A549 (cell line): ENCODE measurements at places on chromosomes 12 and 14.

DNA sequence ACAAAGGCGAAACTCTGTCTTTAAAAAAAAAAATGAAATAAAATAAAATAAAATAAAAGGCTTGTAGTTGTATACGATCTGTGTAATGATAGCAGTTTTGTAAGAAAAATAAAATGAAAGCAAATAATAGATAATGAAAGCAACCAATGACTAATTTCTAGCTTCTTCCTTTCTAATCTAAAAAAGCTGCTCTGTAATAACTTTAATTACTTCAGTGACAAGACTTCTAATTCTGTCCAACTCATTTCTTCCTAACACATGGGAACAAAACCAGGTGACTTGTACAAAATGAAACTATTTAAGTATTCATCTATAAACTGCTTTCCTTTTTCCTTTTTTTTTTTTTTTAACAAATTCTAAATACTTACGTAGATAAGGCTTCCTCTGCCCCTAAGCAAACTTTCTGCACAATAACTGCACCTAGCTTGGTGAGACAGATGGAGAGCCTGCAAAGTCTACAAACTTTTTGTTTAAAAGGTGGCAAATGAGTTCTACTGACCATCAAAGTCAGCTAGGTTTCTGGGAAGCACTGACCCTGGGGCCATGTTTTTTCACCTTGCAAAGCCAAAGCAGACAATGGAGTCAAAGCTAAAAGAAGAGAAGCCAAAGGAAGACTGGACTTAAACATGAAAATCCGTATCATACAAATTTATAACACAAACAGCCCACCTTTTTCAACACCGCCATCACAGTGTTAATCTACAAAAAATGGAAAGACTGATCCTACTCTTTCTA lies 28.2 kb downstream of the DENND5B start:
- no peak for DNase-seq

GRCh38 chr14:35261774-35262173 lies 30.4 kb upstream of the PSMA6 start:
- no peak for DNase-seq

DNA sequence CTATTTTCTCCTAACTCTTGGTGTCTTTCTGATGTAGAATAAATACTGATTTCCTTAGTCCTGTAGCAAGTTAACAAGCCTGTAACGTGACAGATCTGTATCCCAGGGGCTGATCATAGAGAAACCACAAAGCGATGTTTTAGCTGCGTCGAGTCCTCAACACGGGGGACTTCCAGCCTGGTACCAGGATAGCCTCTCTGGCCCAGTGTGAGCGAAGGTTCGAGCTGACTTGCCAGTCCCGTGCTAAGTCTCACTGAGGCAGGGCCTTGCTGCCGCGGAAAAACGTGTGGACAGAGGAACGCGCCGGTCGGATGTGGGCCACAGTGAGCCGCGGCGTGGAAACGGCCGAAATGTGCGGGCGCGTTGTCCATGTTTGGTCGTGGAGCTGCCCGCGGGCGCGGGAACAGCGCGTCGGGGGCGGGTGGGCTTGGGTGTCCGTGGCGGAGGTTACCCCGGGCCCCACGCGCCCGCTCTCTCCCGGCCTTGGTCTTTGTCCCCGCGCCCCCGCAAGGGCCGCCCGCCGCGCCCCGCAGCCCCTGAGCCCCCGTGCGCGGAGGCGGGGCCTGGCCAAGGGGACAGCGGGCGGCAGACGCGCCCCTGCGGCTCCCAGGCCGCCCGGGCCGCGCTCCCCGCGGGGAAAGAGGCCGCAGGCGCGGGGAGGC lies 531 bp upstream of the EML1 start:
- peak; percentile 16 for DNase-seq

DNA sequence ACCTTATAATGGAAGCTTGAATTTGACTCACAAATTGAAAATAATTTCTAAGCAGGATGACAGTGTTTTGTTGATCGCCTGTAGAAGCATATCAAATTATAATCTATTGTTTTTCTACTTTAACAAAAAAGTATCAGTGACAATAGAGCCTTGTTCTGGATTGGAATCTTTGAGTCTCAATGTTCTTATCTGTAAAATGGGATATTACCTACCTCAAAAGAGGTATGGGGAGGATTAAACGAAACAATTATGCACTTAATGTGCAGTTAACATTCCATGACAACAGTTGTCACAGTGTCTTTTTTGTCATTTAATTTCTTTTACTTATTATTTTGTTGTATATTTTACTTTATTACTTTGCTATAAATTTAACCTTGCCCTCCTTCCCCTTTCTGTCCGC lies 1.1 kb downstream of the RTRAF start:
- DNase-seq: no peak

GRCh38 chr12:92493816-92494215 lies 209.0 kb upstream of the PLEKHG7 start:
- no peak for DNase-seq

- DNase-seq: no peak
Measured at GRCh38 chr14:100535287-100536120, 51.7 kb downstream of the BEGAIN start.

DNA sequence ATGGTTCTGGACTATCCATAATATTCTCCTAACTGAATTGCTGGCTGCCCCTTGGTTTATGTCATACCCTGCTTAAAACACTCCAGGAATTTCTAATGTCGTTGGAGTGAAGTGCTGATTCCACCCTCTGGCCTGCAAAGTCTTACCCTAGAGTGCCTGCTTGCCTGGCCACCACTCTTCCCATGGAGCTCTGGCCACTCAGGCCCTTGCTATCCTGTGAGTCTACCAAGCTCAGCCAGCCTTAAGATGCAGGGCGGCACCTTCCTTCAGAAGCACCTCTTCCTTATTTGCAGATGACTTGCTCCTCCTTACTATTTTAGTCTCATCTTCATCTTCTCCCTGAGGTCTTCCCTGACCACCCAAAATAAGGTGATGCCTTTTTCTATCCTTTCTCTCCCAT lies 35.3 kb downstream of the SLC6A15 start:
- no peak for DNase-seq

DNA sequence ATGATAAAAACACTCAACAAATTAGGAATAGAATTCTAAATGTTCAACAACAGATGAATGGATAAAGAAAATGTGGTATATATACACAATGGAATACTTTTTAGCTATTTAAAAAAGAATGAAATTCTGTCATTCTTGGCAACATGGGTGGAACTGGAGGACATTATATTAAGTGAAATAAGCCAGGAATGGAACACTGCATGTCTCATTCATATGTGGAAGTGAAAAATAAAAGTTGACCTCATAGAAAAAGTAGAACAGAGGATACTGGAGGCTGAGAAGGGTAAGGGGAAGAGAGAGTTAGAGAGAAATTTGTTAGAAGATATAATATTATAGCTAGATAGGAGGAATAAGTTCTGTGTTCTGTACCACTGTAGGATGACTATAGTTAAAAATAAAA lies 35.8 kb upstream of the ZFP36L1 start:
- DNase-seq: no peak

DNA sequence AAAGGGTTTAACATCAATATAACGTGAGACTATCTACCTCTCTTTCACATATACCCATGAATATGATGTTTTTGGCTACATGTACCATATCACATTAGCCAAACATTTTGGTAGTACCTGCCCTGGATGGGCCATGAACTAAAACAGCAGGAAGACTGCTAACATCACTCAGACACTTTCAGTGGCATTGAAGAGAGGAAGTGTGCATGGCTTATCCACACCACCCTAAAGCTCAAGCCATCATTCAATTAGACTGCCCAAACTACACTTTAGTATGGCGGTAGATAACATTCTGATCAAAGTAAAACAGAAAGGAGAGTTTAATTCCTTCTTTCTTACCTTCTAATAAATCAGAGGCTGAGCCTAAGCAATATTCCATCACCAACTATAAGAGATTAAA lies 103.0 kb downstream of the PEBP1 start:
- DNase-seq: no peak

DNA sequence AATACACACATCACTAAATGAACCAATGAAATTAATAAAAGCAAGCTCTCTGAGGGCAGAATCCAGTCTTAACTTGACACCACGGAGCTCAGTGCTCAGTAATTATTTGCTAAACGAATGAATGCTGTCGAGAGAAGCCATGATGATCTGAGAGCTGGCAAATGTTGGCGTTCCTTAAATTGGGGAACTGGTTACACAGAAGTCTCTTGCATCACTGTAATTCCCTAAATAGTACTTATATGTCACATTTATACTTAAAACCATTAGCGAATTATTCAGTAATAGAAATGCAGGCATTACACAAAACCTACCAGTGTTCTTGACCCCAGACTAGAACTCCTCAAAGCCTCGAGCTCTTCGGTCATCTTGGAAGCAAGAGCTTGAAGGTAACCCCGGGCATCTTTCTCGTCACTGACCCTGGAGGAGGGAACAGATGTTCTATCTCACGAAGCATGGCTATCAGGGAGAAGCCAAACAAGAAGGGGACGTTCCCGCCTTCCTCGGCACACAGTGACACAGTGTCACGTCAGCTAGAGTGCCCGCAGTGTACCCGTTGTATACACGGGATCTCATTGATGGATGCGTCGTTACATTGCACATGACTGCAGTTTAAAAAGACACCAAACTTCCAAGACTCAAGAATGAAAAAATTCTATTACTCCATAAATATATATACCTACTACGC lies 43.6 kb downstream of the AMN start:
- no peak for DNase-seq

- DNase-seq: no peak
Measured at GRCh38 chr12:4703676-4704075, 16.5 kb upstream of the GALNT8 start.

DNA sequence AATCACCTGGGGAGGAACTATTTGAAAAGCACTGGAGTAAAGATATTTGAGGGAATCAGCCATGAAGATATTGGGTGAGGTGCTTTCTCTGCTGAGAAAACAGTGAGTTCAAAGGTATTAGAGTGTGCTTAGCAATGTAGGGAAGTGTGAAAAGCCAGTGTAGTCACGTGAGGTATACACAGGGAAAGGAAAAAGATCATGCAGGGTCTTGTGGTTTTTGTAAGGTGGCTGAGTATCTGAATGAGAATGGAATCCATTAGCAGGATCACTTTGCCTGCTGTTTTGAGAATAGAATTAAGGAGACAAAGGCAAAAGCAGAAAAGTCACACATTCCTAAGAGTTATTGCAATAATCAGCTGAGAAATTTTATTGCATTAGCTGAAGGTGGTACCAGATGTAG lies 193.0 kb downstream of the PIK3C2G start:
- DNase-seq: no peak

DNA sequence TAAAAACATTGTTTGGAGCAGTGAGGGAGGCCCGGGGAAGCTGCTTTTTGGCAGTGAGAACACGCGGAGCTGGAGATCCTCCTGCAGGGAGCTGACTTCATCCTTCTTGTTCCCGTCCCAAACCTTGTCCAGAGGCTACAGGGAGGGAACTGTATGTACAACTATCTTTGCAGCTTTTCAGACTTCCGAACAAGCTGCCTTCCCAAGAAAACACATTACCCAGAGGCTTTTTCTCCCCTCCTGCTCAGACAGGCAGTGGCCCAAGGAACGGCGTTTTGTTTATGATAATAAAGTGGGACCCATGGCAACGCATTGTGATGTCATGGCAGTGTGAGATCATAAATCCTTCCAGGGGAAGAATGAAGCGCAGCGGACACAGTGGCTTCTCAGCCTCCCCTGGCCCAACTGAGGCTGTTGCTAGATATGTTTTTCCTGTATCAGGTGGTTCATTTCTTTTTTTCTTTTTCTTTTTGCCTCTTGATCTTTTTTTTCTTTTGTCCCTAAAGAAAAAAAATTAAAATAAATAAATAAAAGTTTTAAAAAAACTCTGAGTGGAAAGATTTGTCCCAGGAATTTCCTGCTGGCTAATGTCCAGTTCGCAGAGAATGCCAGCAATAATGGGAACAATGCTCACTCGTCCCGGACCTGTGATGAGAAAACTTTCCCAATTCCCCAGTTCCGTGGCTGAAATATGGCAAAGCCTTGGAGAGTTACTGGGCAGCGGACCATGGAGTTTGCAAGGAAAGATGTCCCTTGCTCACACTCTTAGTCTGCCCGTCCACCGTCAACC lies 103.4 kb upstream of the MAP1LC3B2 start:
- peak; percentile 67 for DNase-seq

- DNase-seq: peak; percentile 41
Measured at GRCh38 chr14:85437148-85437547, 92.8 kb upstream of the FLRT2 start.

DNA sequence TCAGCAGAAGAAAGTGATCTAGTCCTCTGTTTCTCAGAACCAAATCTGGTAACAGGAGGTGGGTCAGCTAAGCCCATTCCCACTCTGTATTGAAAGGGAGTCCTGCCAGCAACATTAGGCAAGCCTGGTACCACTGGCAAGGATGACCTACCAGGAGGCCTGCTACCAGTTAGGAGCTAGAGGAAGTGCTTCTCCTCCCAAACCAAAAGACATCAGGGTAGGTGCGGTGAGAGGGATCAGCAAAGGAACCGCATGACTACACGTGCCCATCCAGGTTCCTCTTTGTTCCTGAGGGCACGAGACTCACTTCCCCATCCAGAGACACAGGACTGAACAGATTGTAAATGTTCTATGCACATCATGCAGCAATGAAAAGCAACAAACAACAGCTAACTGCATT lies 2.8 kb downstream of the KLRC4 start:
- no peak for DNase-seq

- DNase-seq: no peak
Measured at GRCh38 chr12:125586441-125586840, 521.2 kb downstream of the AACS start.

DNA sequence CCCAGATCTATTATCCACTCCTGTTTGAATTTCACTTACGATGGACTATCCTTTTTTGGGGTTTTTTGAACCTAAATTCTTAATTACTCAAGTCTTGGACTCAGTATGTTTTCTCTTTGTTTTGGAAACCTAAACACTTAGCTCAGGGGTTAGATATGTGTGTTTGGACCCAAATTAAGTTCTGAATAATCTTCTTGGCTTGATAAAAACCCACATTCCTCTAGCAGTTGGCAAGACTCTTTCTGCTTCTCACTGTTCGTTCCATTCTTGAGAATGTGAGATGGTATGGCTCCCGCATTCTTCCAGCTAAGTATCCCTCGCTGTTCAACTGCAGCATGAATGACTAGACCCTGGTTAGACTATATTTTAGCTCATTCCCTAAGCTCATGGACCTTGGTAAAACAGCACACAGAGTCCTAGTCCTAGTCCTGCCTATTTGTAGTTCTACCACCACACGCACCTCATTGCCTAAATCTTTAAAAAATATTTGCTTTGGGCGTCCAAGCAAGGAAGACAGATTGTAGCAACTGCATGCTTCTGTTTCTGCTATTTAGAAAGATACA lies 860.0 kb downstream of the RPS29 start:
- no peak for DNase-seq

DNA sequence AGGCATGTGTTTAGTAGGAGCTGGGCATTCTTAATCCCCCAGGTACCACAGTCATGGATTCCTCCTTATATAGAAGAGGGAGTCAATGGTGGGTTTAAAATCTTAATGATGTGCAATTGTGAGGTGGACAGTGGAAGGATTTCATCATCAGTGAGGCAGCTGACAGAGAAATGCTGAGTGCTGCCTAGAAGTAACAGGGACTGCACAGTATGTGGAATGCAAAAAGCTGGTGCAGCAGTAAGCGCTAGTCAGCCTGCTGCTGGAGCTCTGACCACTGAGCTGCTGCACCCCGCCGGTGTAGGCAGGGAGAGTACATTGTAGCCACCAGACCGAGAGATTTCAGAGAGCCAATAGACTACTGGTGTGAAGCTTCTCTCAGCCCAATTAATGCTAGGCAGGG lies 80.5 kb upstream of the DACT1 start:
- DNase-seq: no peak
